AG08395 (cell line): ENCODE measurements at places on chromosomes 2 and 18.

- no peak for DNase-seq
Observed at GRCh38 chr2:160502478-160502877, 8.9 kb upstream of the RBMS1 start.

DNA sequence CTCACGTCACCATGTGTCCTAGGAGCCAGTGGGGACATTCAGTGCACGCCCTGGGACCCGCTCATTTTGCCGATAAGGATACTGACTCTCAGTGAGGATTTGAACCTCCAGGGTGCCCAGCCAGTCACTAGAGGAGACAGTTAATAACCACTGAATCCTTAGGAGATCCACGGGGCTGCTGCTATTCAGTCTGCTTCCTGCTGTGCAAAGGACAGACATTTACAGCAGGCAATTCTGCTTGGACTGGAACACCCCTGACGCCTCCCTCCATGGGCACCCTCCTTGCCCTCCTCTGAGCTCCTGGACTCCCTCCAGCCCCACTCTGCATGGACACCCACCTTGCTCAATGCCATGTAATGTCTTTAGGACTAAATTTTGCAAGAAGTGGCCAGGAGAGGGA lies 265.5 kb downstream of the EIPR1 start:
- no peak for DNase-seq

DNA sequence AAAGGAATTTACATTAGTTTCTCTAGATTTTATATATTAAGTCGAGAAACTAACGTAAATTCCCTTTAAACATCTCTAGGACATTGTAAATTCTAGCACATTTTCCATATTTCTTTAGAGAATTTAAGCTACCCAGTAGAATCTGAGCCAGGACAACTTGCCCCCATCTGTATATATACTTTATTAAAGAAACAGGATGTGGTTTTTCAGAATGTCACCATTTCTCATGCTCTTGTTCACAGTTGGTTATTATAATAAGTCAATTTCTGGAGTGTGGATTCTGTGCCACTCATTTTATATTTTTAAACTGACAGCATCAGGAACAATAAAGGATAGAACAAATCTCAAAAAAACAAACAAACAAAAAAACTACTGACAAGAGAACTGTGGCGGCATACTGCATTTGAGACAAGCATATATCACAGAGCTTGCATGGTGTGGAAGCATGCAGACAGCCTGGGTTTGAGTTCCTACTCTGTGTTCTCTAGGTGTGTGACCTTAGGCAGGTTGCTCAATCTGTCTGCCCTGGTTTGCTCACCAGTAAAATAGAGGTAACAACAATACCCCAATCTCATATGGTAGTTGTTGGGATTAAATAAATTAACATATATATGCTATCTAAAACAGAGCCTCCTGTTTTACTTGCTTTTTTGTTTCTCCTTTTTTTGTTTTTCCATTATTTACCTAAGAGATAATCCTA lies 61.4 kb upstream of the DNER start:
- DNase-seq: no peak

DNA sequence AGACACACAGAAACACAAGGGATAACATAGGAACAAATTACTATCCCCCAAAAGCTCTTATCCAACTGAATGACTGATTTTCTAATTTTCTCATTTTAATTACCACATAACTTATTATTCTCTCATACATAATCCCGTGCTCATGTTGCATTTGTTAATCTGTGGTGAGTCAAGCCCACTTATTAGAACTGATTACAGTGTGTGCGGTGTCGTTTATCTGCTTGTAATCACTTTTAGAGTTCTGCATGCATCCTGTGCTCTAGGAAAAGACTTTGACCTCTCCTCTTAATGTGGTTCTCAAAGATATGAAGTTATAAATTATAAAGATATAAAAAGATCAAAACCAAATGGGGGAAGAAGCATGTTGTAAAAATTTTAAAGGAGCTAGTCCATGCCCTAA lies 29.7 kb downstream of the CNDP1 start:
- DNase-seq: no peak
